SW 1271 (cell line): ENCODE measurements at places on chromosomes 5 and 9.

DNA sequence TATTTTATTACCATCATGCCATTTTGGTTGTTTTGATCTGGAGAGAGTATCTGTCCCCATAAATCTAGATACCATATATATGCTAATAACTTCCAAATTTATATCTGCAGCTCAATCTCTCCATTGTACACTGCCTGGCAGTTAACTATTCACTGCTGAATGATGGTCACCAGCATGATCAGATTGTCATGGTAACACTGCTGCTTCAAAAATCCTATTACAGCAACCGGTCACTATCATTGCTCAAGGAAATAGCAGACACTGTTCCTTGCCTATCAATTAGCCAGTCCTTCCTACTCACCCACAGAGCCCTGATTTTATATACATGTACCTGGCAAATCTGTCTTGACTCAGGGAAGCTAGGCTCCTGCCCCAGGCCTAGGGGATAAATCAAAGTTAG lies 11.5 kb downstream of the REEP5 start:
- DNase-seq = no peak

DNA sequence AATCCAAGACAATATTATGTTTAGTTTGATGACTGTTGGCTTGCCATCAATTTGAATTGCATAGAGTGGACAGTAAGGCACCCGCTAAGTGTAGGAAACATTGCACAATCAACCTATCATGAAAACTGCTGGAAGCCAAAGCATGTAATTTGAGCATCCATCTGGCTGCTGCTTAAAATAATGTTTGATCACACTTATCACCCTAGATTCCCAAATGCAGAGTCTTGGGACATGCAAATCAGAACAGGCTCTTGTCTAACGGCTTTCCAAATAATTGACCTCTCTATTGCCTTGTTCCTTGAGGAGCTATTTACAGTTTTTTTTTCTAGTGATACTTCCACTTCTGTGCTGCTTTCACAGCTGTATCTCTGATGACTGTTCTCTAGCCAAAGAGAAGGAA lies 342.1 kb downstream of the PRR16 start:
- DNase-seq = no peak

GRCh38 chr5:74441616-74442015 lies 198.9 kb downstream of the ENC1 start:
- no peak for DNase-seq

DNA sequence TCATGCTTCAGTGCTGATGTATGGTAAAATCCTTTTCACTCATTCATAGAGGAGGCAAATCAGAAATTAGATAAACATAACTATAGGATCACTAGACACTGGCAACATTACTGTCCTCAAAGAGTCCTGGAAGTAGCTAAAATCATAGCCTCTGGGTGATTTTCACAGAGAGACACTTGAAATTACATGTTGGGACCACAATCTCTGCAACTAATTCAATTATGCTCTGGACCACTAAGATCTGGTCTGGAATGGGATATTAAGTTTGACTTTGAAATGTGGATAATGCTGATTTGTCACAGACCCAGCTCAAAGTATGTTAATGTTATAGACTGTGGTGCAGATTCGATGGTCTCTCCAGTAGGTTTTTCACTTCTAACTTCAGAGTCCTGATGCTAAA lies 214.6 kb upstream of the CCNH start:
- DNase-seq = no peak

GRCh38 chr5:54905942-54906537 lies 79.4 kb downstream of the ESM1 start:
- DNase-seq = no peak

DNA sequence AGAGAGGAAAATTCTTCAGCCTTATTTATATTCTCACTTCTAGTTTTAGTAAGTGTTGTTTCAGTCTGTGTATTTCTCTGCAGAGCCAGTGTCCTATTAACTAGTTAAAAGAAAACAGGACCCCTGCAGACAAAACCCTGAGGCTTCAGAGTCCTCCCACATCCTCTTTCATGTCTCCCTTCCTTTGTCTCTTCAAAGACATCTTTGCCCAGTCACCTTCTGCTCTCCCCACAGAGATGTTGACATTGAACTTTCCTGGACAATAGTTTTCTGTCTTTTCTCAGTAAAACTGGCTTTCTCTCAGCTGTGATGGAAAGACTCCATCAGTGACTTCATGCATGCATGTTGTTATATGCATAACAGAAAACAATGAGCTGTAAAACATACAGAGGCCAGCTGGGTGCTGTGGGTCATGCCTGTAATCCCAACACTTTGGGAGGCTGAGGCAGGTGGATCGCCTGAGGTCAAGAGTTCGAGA lies 20.2 kb downstream of the GRAMD2B start:
- DNase-seq = no peak

GRCh38 chr9:81137976-81138568 lies 551.3 kb downstream of the TLE1 start:
- no peak for DNase-seq

- DNase-seq = no peak
These were observed 91.9 kb downstream of the TMEM215 start for GRCh38 chr9:32875242-32875641.

- no peak for DNase-seq
These were observed 984 bp upstream of the RAD23B start for GRCh38 chr9:107281922-107282667.

DNA sequence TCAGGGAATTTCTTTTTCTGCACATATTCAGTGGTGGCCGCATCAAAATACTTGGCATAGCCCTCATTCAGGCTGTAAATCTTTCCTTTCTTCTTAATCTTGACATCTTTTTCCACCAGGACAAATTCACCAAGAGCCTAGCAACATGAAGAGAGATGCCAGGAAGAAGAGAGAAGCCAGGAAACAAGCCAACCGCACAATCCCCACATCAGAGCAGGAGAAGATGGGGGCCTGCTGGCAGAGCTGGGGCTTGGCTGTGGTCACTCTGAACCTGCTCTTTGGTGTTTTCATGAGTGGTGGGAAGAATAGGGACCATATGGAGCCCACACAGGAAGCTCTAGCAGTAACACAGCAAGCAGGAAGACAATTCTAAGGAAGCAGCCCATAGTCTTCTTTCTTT lies 12.4 kb downstream of the PCAT7 start:
- DNase-seq = no peak

GRCh38 chr5:99058466-99058865 lies 129.7 kb upstream of the CHD1 start:
- DNase-seq = no peak
